NCI-H1105 (cell line): ENCODE measurements at places on chromosomes 2 and 18.

DNA sequence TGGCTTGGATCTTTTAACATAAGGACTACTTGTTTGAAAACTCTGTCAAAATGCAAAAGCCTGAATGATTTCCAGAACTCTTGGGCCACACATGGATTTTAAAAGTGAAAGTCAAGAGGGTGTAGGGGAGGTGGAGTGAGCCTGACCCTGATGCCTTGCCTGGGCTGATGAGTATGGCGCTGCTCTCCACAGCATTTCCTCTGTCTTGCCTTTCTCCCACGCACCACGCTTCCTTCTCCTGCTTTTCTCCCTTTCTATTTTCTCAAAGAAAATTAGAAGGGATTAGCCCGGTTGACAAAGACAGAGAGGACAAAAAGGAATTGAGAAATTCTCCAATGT is 207.0 kb upstream of the CCDC68 start:
- no peak for DNase-seq

DNA sequence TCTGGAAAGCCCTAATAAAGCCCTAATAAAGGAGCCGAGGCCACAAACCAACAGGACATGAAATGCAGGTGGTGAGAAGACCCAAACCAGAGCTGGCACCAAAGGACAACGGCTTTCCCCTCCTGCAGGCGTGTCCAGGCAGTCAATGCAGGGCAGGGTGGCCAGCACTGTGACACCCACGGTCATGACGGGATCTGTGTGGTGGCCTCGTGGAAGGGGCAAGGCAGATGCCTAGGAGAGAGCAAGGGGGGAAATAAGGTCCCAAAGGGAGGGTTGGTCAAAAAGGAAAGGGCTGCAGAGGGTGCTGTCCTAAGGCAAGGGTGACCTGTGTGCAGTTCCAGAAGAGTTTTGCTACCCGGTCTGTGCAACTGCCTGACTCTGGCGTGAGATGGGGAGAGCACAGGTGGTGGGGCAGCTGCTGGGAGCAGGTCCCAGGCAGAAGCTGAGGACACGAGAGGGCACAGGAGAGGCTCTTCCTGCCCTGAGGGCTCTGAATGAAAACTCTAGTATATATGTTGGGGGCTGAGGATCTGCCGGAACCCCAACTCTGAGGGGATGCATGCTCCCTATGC is 156.7 kb downstream of the TPO start:
- no peak for DNase-seq

GRCh38 chr2:96105152-96105915 is 11.0 kb downstream of the ADRA2B start:
- DNase-seq = no peak

GRCh38 chr18:362311-363290 is 94.8 kb upstream of the THOC1 start:
- DNase-seq = no peak

DNA sequence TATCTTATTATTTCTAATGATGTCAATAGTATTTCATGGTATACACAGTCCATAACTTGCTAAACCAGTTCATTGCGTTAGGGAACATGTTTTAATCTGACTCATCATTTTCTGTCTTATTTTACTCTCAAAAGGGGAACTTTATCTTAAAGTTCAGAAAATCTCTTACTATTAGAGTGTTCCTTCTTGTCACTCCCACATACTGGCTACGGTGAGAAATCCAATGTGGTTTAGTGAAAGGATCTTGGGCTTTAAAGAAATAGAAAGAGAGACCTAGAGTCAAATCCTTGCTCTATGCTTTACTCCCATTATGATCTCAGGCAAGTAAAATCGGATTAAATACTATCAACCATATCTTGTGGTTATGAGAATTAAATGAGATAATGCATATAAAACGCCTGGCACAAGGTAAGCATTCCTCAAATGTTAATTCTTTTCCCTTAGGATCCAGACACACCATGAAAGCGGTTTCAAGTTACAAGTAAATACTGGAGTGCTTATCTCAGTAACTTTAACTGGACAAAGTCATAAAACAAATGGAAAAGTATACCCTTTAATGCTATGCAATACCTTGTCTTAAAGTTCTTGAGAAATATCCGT is 576.0 kb downstream of the ARHGAP15 start:
- DNase-seq = no peak

DNA sequence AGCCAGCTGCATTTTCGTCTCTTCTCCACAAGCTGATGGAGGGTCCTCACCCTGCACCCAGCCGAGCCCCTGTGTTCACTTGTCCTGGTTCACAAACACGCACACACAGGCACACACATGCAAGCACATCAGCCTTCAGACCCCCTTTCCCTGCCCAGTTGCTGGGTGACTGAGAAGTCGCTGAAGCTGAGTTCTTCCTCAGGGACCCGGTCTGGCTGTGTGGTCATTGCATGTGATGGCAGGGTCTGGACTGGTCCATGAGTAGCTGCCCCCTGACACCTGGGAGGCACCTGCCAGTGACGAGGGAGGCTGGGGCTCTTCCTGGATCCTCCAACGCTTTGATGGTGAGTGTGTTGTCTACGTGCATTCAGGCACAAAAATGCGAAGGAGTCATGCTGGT is 546.1 kb upstream of the SALL3 start:
- DNase-seq = no peak

DNA sequence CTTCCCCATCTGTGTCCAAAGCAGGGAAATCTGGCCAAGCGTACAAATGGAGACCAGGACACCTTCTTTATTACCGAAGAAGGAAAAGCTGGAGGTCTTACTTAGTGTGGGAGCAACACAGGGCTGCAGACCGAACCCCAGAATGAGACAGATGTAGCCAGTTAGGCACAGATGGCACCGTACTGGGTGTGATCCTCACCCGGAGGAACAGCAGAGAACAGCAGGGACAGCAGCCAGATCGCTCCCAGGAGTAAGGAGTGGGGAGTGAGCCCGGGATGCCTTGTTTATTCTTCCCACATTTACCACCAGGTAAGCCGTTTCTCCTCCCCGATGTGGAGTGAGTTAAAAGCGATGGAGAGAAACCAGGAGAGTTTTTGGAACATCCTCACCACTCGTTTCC is 150.7 kb upstream of the SPRED2 start:
- DNase-seq = no peak

- DNase-seq = no peak
Observed at GRCh38 chr2:10406016-10406415, 42.1 kb downstream of the ODC1 start.

GRCh38 chr18:44918142-44918476 is 237.4 kb downstream of the SETBP1 start:
- no peak for DNase-seq

DNA sequence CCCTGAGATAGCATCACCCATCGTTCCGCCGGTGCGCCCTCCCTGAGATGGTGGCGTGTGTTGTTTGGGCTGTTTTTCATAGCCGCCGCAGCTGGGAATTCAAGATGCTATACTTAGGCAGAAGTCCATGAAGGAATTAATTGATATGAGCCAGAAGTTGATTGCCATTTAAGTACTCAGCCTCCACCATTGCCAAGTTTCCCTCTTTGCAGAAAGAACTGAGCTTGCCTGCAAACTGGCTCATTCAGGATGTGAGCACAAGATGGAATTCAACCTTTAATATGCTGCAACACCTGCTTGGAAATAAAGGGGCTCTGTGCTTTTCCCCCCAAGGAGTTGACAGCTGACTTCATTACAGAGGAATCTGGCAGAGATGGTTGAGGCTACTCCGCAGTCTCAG is 295.5 kb downstream of the ZNF521 start:
- no peak for DNase-seq

- DNase-seq = no peak
Observed at GRCh38 chr2:217049956-217050355, 190.1 kb upstream of the TNP1 start.

DNA sequence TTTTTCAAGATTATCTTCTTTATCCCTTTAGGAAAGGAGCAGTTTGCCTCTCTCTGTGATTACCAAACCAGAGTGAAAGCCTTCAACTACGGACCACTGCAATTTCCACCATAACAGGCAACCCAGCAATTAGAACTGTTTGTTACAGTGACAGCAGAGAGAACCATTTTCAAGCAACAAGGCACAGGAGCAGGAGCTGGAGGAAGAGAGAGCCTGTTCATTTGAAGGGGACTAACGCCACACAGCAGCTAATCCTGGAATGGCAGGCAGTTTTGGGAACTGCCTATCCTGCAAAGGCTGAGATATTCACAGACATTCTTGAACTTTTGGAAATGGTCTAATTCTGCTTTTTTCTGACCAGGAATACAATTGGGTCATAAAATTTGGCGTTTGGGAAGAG is 1541.9 kb upstream of the PIK3C3 start:
- DNase-seq = peak; percentile 10

GRCh38 chr2:133940134-133940533 is 313.7 kb upstream of the MGAT5 start:
- no peak for DNase-seq

- DNase-seq = no peak
Observed at GRCh38 chr18:57426187-57426586, 9.0 kb upstream of the ONECUT2 start.

- no peak for DNase-seq
Observed at GRCh38 chr2:217189131-217189530, 329.3 kb upstream of the TNP1 start.

GRCh38 chr18:1825296-1825695 is 746.0 kb downstream of the METTL4 start:
- DNase-seq = no peak

GRCh38 chr2:170715932-170716777 is 1.0 kb downstream of the SP5 start:
- no peak for DNase-seq

DNA sequence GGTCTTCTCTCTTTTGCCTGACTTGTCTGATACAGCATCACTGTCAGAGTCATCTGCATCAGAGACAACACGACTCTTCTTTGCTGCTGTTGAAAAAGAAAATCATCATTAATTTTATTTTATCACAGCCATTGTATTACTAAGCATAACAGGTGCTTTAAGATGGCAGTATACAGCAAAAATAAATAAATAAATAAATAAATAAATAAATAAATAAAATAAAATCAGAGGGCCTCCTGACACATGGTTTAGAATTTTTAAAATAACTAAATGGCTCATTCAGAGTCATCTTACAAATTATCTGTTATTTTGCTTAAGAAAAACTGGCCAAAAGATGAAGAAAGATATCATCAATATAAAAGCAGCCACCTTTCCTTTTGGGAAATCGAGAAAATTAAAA is 22.8 kb downstream of the IWS1 start:
- DNase-seq = no peak

GRCh38 chr2:223072826-223073225 is 20.8 kb downstream of the KCNE4 start:
- DNase-seq = no peak

- DNase-seq = no peak
Observed at GRCh38 chr18:6628187-6628586, 101.3 kb upstream of the ARHGAP28 start.

DNA sequence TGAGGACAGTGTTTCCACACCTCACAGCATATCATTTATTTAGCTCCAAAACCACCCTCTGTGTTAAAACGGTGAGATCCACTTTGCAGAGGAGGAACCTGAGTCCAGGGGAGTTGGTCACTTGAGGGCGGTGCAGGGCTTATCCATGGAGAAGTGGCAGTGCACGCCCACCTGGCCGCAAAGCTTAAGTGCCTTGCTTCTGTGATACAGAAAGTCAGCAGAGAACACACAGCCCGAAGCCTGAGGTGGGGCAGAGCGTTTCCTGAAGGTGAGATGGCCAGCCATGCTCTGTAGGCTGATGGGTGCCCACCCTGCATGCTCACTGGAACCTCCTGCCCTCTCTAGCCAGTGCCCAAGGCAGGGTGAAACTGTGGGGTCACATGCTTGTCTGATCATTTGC is 87.3 kb downstream of the SH3RF3 start:
- no peak for DNase-seq

DNA sequence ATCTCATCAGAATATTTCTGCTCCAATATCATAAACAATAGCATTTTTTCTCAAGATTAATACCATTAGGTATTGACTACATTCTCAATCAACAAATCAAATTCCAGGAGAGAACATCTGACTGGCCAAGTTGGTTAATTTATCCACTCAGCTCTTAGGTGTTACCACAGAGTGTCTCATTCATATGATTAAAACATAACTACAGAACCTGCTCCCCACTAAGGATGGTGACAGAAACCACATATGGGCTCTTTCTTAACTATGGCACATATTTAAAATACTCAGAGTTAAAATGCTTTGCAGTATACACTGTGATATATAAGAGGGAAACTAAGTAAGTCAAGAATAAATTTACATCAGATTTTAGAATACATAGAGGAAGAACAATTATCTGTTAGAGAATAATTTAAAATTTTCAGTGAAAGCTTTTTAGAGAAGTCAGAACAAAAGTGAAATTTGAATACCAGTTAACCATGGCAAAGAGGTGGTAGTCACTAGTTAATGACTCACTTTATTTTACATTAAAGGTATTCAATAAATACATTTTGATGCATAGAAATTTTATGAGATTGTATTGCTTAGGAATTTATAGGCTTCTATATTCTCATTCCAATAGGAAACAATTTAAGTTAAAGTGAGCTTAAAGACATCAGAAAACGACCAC is 1120.8 kb upstream of the TMEFF2 start:
- no peak for DNase-seq

- no peak for DNase-seq
Observed at GRCh38 chr18:24683925-24684324, 223.5 kb downstream of the HRH4 start.

DNA sequence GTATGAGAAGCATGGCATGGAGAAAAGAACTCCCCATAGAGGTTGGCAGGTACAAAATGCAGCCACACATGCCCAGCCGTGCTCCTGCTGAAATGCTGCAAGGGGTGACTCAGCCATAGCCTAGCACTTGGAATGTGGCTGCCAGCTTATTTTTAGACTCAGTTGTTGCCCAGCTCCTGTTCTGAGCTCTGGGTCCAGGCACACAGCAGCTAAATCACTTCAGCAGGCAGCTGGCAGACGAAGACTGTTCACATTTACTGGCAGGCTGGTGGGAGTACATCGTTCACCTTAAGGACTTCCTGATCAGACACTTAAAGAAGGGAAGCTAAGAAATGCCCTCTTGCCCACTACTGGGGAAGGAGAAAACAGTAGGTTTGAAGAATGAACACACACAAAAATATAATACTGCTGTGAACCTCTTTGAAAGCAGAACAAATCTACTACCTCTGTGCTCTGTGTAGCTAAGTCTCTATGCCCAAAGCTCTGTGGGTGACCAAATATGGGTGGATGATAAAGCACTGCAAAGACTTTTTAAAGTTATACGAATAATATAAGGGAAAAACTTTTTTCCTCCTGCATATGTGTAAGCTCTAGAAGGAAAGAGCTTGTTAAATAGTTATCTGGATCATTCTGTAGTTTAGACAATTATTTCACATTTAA is 146.1 kb downstream of the LNPK start:
- DNase-seq = no peak

DNA sequence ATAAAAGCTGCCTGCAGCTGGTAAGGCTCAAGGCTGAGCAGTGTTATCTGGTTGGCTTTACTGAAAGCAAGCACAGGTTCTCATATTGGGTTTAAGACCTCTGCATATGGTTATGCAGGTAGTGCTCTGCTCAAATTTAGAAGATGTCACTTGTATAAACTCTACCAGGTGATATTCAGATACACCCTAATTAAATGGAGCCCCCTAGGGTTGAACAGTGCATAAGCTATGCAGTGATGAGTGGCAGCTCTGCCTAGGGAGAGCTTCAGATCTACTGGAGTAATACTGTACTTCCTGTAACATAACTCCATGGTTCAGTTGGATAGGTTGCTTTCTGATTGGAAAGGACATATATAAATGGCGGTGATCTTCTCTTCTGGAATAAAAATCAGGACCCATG is 222.7 kb downstream of the CYRIA start:
- DNase-seq = no peak

GRCh38 chr18:36296650-36297416 is 680 bp upstream of the FHOD3 start:
- DNase-seq = peak; percentile 88
